HuH-7.5 (cell line): ENCODE measurements at places on chromosomes 6 and 20.

DNA sequence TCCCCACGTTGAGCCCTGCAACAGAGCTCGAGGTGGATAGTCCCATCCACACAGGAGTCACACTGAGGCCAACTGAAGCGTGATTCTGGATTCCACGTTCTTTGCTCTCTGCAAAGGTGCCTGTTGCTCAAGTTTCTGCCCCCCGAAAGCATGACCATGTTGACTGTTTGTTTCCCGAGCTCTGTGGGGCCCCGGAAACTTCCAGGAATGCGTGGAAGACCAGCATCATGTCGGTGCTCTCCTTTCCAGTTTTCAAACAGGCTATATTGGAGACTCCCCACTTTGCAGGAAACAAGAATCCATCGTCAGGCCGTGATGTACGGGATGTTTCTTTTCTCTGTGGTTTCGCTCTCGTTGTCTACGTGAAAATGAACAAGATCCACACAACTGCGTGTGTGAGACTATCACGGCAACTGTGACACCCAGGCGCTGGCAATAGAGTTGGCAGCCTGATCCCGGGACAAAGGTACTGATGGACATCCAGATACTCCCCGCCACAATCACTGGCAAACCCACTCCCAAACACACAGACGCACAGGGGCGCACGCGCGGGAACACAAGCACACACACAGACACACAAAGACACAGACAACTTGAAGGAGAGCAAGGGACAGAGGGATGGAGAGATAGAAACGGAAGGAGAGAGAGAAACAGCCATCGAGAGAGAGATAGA is 444.6 kb upstream of the DEFB115 start:
- DNase-seq: no peak

GRCh38 chr20:4962241-4962855 is 39.0 kb downstream of the SLC23A2 start:
- DNase-seq: no peak

GRCh38 chr6:115016593-115016992 is 673.8 kb upstream of the HS3ST5 start:
- DNase-seq: no peak

GRCh38 chr20:32761831-32762753 is at the start of gene DNMT3B:
Gene DNMT3B, plus strand, starts transcription at chr20:32762385. Its CDS starts 17,939 bp downstream, at chr20:32780324.
- peak; percentile 95 for DNase-seq

DNA sequence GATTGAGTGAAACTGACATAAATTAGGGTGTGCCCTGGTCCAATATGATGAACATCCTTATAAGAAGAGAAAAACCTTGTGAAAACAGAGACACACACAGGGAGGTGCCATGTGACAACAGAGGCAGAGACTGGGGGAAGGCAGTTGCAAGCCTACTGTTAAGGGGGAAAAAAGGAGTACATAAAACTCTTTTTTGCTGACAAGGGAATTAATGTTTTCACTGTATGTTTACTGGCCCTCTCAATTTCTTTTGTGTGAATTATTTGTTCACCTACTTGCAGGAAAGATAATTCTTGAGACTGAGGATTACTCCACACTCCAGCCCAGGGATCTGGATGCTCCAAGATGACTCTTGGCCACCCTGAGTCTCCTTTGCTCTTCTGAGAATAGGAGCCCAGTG is 12.1 kb upstream of the NRSN1 start:
- no peak for DNase-seq

DNA sequence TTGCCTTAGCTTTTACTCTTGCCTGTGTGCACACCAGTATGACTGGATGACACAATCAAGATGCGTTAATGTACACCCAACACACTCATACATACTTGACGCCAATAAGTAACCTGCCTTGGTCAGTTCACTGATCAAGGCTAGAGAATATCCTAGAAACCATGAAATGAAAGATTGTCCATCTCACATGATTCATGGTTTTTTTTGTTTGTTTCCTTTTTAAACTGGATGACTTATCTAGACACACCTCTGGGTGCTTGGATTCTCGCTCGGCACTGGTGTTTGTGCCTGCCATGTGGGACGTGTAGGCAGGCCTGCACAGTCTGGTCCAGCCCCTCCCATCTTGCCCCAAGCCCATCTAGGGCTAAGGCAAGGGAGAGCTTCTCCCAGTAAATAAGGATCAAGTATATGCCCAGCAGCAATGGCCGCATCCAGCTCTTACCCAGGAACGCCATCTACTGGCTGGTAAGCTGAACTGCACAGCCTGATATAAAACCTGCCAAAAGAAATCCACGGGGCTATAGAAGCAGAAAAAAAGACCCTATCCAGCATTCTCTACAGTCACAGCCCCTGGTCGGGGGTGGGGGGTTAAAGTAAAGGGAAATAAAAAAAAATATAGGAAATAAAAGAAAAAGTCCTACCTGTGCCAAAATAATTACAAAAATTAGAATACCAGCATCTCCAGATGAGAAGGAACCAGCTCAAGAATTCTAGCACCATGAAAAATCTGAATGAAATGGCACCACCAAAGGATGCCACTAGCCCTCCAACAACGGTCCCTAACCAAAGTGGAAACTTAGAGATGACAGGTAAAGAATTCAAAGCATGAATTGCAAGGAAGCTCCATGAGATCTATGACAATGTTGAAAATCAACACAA is 73.3 kb downstream of the OTOR start:
- DNase-seq: peak; percentile 18

DNA sequence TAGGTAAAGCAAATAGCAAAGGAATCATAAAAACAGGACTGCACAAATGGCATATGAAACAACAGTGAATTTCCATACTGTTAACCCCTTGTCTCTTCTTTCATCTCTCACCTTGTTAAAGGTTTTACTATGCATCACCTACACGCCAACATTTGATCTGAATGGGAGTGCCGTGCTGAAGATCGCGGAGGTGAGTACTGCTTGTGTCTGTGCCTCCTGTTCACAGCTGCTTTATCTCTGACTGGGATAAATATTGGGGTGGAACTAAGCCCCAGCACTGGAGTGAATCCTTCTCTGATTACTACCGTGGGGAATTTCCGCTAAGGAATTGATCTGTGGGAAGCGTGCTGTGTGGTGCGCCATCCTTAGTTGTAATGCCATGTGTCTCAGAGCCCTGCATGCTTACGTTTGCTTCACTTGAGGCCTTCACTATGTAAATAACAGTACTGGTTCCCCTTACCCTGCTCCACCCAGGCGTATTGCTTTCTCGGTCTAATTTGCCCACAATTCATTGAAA is 11.4 kb upstream of the PBOV1 start:
- no peak for DNase-seq

DNA sequence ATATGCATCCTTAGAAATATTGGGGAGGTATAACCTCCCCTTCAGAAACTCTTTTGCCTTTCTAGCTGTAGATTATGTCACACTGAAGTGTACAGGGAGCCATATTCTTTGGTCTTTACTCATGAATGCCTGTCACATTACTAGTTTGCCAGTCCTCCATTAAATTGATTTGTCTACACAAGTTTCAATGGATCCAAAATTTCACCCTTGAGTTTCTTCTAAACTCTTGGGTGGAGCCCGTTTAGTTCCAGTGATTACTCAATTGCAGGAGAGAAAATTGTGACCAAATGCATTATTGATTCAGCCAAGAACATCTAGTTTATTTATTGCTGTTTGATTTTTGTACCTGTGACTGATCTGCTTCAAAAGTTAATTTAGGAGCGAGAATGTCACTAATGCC is 60.4 kb upstream of the TFB1M start:
- DNase-seq: no peak

GRCh38 chr6:14838133-14838583 is 407.7 kb upstream of the JARID2 start:
- no peak for DNase-seq

GRCh38 chr6:108637963-108638362 is 77.2 kb downstream of the FOXO3 start:
- no peak for DNase-seq

GRCh38 chr20:41501376-41501775 is 116.8 kb downstream of the CHD6 start:
- no peak for DNase-seq

- no peak for DNase-seq
Measured at GRCh38 chr20:6959900-6960312, 192.4 kb downstream of the BMP2 start.

- DNase-seq: no peak
Measured at GRCh38 chr20:16195671-16196070, 377.6 kb downstream of the KIF16B start.

DNA sequence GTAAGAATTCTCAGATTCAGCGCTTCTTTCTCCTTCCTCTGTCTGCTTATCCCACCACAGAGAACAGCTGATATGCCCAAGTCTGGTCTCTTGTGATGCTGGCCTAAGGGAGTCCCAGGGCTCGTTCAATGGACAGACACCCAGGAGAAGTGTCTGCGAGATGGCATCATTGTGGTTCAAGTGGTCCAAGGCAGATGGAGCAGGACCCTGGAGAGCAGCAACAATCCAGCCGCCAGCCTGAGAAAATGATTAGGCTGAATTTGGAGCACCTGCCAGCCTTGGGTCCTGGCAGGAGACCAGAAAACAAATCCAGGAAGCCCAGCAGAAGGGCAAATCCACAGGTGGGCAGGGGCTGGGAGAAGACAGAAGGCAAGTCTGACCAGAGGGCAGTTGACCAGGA is 145.8 kb downstream of the PTPRT start:
- DNase-seq: no peak
